ENCODE measurements at places on chromosomes 1 and 21.

GRCh38 chr21:37060296-37060695, 12.6 kb downstream of the PIGP start:
- DNase-seq: peak; percentile 74

- no peak for DNase-seq
Observed at GRCh38 chr1:167270349-167271092, 49.8 kb downstream of the POU2F1 start.

- DNase-seq: no peak
Observed at GRCh38 chr1:53589043-53589887, 130.1 kb downstream of the DMRTB1 start.

GRCh38 chr21:25313829-25314228, 293.5 kb downstream of the MRPL39 start:
- DNase-seq: peak; percentile 24

- no peak for DNase-seq
Observed at GRCh38 chr21:15252431-15252830, 187.6 kb upstream of the NRIP1 start.

- DNase-seq: no peak
Observed at GRCh38 chr1:185803241-185803640, 69.0 kb downstream of the HMCN1 start.

- DNase-seq: no peak
Observed at GRCh38 chr1:165536016-165536415, 7.8 kb upstream of the LRRC52 start.

GRCh38 chr1:180028864-180029263, 74.3 kb downstream of the CEP350 start:
- no peak for DNase-seq

DNA sequence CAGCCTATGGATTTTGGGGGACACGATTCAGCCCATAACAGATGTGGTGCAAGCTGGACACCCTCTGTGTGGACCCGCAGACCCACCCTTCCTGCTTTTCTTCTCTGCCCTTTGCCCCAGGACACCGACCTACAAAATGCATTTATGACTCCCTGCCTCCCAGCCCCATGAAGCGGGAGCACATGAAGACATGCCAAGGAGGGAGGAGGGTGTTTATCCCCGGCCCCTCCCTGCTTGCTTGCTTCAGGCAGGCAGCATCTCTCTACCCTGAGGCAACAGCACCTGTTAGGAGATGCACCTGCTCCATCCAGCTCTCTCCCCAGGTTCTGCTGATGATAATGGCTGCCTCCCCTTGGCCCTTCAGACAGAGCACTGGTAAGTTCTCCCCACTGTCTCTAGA, 187.5 kb downstream of the PSMG1 start:
- no peak for DNase-seq

- DNase-seq: no peak
Observed at GRCh38 chr1:72419229-72419628, 136.9 kb upstream of the NEGR1 start.

DNA sequence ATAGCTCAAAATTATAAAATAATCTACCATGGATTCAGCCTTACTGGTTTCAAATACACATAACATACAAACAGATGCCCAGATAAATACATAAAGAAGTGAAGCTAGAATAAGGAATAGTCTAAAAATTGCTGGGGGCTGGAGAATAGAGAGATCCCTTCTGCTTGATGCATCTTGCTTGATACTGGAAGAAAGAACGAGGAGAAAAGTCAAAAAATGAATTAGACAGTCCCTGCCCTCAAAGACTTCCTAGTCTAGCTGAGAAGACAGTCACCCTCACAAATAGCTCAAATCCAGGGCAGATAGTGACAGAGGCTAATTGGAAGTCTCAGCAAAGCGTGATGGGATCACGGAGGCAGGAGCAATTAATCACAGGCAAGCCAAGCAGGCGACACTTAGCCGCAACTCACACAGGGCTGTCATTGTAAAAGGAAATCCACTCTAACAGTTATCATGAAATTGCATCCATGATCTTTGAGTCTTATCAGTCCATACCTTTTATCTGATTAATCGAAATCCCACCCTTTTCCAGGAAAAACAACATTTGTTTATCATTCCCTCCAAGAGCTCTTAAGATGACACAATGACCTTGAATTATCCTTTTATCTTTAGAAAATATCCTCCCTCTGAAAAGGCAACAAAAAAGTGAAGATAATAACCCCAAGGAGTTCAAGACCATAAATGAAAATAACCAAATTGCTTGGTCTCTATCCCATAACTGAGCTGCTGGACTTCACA, 59.7 kb upstream of the TIAM1 start:
- DNase-seq: no peak

- DNase-seq: no peak
Observed at GRCh38 chr1:5906116-5906515, 86.1 kb downstream of the NPHP4 start.

DNA sequence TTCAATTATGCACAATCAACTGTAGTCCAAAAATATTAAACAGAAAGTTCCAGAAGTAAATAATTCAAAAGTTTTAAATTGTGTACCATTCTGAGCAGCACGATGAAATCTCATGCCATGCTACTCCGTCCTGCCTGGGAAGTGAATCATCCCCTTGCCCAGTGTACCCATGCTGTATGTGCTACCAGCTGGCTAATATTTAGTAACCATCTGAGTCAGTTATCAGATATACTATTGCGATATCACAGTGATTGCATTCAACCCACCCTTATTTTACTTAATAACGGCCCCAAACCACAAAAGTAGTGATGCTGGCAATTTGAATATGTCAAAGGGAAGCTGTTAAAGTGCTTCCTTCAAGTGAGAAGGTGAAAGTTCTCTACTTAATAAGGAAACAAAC, 56.2 kb downstream of the EVI5 start:
- DNase-seq: no peak

GRCh38 chr1:176111835-176112234, 95.3 kb downstream of the COP1 start:
- no peak for DNase-seq

- DNase-seq: no peak
Observed at GRCh38 chr1:228801068-228801467, 65.8 kb downstream of the RHOU start.

DNA sequence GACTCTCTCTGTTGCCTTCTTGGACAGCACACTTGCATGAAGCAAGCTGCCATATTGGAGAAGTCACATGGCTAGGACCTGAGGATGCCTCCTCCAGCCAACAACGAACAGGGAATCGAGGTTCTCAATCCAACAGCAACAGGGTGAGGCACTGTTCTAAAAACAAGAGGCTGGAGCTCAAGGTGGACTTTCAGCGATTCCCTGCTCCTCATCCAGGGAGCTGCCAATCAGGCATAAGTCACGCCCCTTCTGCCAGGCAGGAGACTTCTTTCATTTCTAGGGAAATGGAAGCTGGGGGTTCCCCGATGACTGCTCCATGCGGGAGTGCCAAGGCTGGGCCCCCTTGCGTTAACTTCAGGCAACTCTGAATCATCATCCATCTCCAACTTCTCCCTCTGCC, 22.7 kb upstream of the IFNAR1 start:
- no peak for DNase-seq

All from NCI-H1105 (cell line).